ENCODE measurements at places on chromosomes 5 and 9.

- DNase-seq, result no peak
Measured at GRCh38 chr5:110371011-110371724, 355.3 kb downstream of the TMEM232 start.

GRCh38 chr5:4990462-4990861, 149.7 kb upstream of the ADAMTS16 start:
- no peak for DNase-seq

GRCh38 chr5:351921-352245, 30.4 kb downstream of the AHRR start:
- DNase-seq, result no peak

DNA sequence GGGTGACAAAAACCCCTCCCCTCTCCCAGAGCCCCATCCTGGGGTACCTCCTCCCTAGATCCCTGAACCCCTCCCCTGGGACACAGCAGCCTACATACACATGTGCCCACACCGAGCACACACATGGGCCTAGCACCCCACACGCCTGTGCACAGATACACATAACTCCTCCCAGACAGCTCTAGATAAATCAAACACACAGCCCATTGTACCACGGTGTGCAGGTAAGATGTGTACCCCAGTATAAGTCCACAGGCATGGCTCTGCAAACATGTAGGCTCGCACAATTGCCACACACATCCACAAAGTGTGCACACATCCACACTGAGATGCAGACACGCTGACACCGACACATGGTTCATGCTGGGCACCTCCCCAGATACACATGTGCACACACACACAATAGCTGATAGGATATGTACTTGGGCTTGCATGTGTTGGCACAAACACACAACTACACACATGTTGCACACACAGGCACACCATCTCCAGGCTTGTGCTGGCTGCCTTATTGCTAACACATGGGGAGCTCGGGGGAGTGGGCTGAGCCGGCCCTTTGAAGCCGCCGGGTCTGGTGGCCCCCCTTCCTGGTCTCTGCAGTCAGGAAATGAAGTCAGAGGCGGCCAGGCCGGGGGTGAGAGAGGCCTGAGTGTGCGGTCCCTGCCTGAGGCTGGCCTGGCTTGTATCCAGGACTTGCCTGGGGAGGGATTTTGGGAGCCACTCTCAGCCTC, 30.2 kb downstream of the GOLGA2 start:
- no peak for DNase-seq

- no peak for DNase-seq
Measured at GRCh38 chr5:61465496-61465895, 133.4 kb downstream of the ZSWIM6 start.

Measured in cerebellum (tissue), 4 donors.